ENCODE measurements at places on chromosomes 1 and 21.

GRCh38 chr1:110914676-110915075, 41.7 kb downstream of the CD53 start:
- no peak for DNase-seq

DNA sequence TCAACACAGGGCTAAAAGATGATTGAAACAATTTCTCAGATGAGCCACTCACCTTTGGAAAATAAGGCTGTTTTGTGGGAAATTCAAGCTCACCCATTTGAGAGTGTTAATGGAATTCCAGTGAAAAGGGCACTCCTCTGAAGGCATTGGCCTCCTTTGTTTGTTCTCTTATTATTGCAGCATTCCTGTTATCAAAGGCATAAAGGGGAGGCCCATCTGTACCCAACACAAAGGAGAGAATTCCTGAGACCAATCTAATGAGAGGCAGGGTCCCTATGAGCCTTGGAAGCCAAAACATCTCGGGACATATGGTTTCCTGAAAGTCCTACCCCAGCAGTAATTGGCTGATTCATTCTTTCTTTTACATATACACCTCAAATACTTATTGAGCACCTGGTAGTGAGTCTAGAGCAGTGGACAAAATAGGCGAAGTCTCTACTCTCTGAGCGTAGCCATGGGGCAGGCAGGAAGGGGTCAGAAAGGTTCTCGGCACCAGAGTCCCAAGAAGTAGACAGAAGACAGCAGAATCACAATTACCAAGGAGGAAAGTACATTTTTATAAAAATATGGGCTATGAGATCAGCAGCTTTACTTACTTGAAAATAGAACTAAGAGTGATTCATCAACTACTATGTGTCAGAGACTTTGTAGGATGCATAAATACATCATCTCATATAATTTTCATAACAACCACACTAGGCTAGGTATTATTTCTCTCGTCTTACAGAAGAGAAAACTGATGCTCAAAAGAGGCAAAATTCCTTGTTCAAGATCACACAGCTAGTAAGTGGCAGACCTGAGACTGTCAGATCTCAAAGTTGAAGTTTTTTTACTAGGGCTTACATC, 218.7 kb downstream of the DAB1 start:
- no peak for DNase-seq

- DNase-seq, result no peak
Observed at GRCh38 chr1:24743404-24744211, 1.6 kb upstream of the CLIC4 start.

DNA sequence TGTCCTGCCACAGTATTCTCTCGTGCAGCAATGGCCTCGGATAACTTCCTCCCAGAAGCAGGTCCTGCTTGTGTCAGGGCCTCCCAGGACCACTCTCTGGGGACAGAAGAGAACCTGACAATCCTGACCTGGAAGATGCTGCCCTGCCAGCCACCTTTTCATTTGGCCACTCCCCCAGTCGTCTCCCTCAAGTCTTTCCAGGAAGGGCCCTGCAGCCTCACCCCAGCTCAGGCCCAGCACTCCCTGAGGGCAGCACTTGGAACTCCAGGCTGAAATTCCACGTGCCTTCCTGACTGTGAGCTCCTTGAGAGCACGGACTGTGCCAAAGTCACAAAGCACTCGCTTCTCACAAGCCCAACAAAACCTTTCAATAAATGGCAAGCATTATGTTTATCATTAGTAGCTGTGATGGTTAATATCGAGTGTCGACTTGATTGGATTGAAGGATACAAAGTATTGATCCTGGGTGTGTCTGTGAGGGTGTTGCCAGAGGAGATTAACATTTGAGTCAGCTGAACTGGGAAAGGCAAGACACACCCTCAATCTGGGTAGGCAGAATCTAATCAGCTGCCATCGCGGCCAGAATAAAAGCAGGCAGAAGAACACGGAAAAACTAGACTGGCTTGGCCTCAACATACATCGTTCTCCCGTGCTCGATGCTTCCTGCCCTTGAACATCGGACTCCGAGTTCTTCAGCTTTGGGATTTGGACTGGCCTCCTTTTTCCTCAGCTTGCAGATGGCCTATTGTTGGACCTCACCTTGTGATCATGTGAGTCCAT, 2.3 kb upstream of the CLEC20A start:
- no peak for DNase-seq

GRCh38 chr1:14462851-14463250, 135.6 kb upstream of the KAZN start:
- no peak for DNase-seq

DNA sequence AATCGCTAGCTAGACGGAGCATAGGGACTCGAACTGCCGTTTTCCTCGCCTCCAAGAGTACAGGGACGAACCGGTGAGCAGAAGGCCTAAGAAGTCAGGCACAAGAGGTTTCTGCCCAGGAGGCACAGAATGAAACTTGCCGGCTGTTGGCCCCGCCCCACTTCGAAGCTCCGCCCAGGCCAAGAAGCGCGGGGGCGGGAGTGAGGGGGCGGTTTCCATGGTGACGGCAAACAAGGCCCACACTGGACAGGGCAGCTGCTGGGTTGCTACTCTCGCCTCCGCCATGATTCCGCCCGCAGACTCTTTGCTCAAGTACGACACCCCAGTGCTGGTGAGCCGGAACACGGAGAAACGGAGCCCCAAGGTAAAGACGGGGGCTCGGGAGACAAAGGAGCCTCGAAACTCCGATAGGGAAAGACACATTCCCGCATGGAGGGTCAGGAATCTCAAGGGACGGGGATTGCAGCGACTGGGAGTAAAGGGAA, at the start of gene DNALI1:
Gene DNALI1 (plus strand): TSS at position 229 of the 485 bp plus-strand sequence. CDS start 55 bp downstream, at position 284.
- DNase-seq, result no peak

DNA sequence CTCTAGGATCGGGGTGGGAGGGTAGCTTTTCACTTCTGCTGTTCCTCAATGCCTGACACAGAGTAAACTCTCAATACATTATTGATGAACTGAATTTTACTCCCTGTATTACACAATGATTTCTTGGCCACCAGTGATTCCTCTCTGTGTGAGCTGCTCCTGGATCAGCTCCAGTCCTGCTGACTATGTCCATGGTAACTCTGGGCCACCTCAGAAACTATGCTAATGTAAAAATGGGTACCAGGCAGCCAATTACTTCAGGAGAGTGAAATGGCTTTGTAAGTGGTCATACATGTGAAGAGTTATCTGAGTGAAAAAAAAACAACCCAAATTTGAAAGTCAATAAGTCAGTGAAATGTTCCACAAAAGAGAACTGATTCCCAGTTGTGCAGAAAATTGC, 311.0 kb downstream of the KCNH1 start:
- DNase-seq, result no peak

DNA sequence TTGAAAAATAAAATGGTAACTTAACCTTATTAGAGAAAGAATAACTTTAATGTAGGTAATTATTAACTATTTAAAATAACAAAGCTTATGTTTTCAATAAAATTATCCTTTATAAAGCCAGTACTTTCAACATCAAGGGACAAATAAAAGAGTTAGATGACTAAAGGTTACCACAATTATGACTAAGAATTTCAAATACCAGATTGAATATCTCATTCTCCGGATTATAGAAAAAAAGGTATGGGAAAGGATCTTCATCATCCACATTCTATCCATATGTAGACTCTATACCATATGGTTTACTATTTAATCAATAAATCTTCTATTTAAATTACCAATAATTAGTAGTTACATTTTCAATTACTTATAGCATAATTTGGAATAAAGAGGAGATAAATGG, 62.8 kb downstream of the TOR3A start:
- no peak for DNase-seq

DNA sequence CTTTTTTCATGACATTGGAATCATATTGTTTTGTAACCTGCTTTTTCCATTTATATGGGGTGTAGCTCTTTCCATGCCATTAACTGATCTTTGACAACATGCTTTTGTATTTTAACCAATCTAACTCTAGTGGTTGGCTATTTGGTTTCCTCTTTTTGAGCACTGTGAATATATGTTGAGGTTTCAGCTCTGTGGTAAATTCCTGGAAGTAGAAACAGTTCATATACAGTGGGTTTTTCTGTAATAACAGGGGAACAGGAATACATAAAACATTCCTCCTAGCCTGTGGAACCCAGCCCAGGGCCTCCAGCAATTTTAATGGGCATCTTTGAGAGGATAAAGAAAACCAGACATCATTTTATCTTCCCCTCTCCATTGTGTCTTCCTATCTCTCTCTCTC, 17.4 kb downstream of the AZIN2 start:
- no peak for DNase-seq

- no peak for DNase-seq
Observed at GRCh38 chr1:245067257-245067656, 87.5 kb upstream of the KIF26B start.

GRCh38 chr1:182366596-182366995, 25.0 kb downstream of the GLUL start:
- DNase-seq, result no peak
